ENCODE measurements at places on chromosomes 1 and 21.

DNA sequence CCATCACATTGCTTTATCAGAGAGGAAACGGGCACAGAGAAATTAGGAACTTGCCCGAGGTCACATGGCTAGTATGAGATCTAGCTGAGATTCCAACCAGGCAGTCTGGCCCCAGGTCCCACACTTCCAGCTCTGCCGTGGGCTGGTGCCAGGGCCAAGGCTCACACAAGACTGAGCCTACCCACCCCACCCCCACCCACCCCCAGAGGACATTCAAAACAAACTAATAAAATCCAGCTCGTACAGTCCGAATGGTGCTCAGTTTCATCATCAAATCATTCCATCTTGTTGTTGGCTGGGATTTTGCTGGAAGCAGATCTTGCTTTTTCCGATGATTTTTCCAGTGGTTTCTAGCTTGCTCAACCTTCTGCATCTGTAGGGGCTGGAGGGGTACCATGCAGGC lies 27.9 kb downstream of the MATN1 start:
- no peak for DNase-seq

DNA sequence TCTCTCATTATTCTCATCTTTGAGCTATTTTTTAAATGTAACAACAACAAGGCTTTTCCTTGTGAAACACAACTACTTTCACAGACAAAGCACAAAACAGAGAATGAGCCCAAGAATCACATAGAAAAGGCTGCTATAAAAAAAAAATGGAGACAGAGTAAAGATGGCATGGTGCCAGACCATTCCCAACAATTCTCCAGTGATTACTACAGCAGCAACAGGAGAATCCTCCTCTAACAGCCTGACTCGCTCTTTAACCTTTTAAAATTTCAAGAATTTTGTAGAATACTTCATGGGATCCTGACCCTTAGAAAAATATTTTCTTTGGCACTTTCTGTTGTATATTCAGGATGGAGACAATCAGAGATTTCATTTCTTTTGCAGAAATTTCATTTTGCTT lies 3.8 kb upstream of the BCAS2 start:
- DNase-seq: peak; percentile 2

DNA sequence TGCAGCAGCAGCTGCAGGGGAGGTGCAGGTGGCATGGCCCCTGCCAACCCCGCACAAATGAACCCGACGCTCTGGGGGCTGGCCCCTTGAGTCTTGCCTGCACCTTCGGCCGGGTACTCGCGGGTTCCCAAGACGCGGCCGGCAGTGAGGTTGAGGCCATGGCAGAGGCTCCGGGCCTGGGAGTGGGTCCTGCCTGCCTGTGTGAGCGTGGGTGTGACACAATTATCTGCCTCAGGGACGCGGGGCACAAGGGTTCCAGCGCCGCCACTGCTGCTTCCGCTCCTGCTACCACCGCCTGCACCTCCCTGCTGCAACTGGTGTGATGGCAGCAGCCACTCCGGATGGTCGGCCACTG lies 20.9 kb upstream of the TGFB2 start:
- no peak for DNase-seq

DNA sequence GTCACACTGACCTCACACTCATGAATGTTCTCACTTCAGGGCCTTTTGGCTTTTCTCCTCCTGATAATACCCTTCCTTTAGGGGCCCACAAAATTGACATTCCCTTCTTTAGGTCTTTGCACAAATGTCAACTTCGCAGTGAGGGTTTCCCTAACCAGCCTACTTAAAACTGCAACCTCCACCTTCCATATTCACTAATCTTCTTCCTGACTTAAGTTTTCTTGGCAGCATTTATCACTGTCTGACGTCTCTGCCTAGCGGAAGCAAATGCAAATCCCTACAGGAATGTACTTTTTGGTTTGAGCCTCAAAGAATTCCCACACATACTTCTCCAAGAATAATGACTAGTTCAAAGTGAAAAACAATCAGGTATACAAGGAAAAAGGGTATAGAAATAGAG lies 32.8 kb downstream of the INTS7 start:
- peak; percentile 71 for DNase-seq

DNA sequence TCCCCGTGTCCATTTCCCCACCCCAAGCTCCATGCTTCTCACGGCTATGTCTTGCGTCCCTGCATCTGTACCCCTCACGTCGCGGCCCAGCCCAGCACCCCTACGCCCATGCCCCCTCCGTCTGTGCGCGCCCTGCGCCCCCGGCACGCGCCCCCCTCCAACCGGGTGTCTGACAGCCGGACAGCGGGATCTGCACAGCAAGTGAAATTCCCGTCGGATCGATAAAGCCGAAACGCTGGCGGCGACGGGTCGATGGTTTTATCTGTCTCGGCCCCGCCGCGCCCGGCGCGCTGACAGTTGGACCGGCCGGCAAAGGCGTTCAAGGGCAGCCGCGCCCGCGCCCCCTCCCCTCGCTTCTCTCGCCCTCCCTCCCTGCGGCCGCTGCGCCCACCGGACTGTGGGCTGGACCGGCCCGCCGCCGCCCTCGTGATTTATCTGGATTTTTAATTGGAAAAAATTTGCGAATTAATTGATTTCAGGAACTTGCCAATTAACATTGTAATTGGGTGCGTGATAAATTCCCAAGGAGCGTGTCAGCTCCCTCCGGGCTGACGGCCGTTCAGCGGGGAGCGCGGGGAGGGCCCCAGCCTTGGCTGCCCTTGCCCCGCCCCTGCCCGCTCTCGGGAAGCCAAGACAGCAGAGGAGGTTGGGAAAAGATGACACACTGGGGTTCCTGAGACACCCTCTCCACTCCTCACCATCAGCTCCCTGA lies 57.1 kb downstream of the TMEM53 start:
- no peak for DNase-seq

DNA sequence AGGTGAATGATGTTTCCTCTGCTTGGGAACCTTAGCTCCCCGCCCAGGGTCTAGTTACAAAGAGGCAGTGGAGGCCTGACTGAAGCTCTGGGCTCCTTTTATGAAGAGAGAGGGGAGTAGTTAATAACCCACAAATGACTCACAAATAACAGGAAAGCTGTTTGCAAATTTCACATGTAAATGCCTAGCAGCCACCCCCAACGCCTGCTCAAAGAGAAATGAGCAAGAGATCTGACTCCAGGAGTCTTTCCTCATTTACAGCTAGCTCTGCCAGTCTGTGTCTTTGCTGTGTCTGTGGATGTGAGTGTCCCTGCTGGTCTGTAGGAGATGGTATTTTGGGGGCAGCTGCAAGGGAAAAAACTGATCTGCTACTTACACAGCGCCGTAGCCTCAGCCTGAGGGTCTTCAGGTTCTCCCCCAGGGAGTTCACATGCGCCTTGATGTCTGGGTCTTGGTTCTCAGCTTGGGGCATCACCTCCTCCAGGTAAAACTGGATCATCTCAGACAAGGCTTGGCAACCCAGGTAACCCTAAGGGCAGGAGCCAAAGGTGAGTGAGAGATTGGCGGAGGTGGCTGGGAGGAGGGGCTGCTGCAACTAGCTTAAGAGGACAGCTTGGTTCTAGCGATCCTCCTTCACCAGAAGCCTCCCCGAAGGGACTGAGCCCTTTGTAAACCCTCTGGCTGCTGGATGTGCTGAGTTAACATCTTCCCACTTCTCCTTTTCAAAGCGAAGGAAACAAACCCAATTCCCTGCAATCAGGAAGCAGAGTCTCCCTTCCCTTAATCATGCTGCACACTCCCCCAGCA lies at the start of gene IL19:
TSS of gene IL19 (plus strand) at position 243 of the 807 bp plus-strand sequence. CDS start 65,890 bp downstream, outside the sequence.
- peak; percentile 81 for DNase-seq

DNA sequence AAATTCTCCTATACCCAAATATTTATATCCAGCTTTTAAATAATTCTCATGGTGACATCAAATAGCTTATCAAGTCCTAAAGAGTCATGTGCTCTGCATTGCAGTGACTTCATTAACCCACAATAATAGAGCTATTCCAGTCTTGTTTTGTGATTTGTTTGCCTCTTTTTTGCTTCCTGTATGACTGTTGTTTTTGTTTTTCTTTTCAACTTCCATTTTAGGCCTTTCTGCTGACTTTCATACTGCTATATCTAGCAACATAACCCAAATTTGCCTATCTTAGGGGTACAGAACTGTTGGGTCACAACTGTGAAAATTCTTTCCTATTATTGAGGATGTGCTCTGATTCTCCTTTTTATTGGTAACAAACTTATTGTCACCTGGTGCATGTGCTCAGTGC lies 30.3 kb downstream of the SPATA17 start:
- DNase-seq: no peak

GRCh38 chr1:91891454-91891853 lies 5.5 kb upstream of the TGFBR3 start:
- DNase-seq: no peak

- DNase-seq: no peak
These were observed 4.2 kb upstream of the GUCA2A start for GRCh38 chr1:42168763-42169162.

- DNase-seq: no peak
These were observed 45.9 kb downstream of the TRIM11 start for GRCh38 chr1:228360533-228361313.

DNA sequence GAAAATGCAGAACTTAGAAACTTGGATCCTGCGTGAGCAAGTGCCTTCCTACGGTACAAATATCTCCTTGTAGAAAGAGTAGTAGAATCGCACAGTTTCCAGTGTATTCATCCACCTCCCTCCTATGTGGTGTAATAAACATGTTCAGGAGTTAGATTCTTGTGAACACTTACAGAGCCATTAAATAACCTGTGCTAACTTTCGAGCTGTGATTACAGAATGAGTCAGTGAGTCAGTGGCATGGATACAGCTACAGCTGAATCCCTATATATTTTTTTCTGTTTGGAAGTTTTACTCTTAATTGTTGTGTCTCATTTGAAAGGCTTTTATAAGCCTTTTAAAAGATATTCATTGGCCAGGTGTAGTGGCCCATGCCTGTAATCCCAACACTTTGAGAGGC lies 148.7 kb downstream of the EDEM3 start:
- no peak for DNase-seq

DNA sequence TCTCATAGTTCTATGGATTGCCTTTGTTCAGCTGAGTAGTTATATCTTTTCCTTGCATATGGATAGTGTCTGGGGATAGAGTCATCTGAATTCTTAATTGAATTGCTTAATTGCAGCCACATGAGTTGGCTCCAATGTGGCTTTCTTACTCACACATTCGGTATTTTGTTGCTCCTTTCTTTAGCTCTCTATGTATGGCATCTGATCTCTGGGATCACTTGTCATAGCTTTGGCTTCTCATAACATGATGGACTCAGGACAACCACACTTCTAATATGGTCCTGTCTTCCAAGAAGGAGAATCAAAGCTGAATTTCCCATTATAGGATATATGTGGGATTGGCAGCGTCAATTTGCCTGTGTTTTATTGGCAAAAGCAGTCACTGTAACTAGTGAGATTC lies 716.2 kb downstream of the NCAM2 start:
- peak; percentile 93 for DNase-seq

DNA sequence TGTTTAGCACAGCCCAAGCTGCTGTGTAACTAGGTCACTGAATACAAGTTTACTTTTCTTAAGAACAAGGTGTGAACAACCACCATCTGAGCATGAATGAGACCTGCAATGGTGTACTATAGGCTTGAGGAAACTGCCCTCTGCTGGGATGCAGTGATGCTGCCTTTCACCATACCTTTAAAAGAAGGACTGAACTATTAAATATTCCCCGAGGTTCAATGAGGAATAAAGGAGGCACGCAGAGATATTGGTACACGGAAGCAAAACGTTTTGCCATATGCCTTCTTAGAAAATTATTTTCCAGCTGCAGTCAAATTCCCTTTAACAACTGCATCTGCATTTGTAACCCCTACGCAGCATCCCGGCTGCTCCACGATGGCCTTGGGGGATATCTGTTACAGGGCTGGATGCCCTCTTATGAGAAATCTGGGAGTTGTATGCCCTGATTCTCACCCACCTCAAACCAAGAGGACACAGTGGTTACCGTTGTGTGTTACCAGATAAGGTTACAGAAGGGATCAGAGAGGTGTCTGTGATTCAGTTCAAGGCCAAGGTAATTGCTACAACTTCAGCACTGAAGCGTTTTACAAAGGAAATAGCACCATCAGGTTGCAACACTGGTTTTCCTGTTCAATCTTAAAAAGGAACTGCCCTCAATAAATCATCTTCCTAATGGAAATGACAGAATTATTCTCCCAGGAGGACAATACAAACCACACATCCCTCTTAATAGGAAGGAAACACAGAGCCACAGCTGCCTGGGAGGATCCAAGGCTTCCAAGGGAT lies 470.5 kb downstream of the LTN1 start:
- DNase-seq: no peak

DNA sequence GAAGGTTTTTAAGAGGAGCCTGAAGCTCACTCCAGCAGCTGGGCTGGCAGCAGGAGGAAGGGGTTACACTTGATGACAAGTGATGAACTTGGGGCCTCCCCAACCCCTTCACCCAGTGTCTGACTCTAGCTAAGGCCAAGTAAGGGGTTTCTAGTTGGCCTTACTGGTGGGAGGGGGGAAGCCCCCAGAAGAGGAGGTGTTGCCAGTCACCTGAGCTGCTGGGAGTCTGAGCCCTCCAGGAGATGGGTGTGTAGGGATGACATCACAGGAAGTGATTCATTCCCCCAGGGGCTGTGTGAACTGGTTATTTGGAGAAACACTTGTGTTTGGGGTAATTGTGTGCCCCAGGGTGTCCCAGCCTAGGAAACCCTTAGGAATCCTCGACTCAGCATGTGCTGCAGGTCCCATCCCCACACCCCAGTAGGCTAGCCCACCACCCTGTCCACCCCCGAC lies 3.1 kb downstream of the PADI1 start:
- peak; percentile 59 for DNase-seq

GRCh38 chr1:69157046-69157756 lies 410.5 kb upstream of the LRRC7 start:
- DNase-seq: no peak

- peak; percentile 83 for DNase-seq
These were observed 19.7 kb downstream of the BTG2 start for GRCh38 chr1:203325026-203325417.

- peak; percentile 54 for DNase-seq
These were observed 26.6 kb downstream of the TTC39A start for GRCh38 chr1:51303751-51304251.

GRCh38 chr1:72013161-72013560 lies 269.2 kb downstream of the NEGR1 start:
- no peak for DNase-seq
